Stimulated activated naive CD4-positive, alpha-beta T cell treated with Interleukin-2 at 50 U/mL for 16 hours (primary cell): ENCODE measurements at places on chromosomes 2 and 18.

- DNase-seq, result no peak
These were observed 78.5 kb downstream of the RHOB start for GRCh38 chr2:20525041-20526035.

GRCh38 chr18:12657684-12658425 is at the start of gene SPIRE1:
SPIRE1 (minus strand) TSS chr18:12658107; CDS start chr18:12657866, 241 bp downstream.
- DNase-seq, result no peak

DNA sequence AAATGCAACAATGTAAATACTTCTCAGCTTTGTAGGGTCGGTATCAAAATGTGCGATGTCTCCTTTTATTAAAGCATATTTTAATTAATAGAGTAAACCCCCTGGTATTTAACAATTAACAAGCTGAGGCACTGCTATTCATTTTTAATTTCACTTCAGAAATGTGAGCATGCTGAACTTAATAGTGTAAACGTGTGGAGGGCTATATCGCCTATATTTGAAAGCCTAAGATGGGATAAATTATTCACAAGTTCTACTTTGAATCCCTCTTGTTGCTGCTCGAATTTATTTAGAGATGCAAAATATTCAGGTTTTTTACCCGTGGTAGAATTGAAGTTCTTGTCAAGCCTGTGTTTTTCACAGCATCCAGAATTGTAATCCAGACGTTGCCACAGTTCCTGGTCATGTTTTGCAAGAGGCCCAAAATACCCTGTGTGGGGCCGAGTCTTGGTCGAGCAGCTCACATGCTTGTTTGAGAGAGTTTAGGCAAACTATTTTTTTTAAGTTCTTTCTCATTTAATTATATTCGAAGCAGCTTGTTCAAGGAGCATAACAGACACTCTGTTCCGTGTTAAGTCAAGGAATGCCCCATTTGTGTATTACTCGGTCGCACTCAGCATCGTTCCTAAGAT is 2.5 kb downstream of the SALL3 start:
- DNase-seq, result no peak

GRCh38 chr2:54845514-54845913 is 122.1 kb downstream of the EML6 start:
- no peak for DNase-seq

- no peak for DNase-seq
These were observed 19.0 kb upstream of the SIX2 start for GRCh38 chr2:45028276-45028675.
